ENCODE measurements at places on chromosomes 3 and 15.

GRCh38 chr3:88180398-88180999, 30.7 kb downstream of the C3orf38 start:
- no peak for DNase-seq

DNA sequence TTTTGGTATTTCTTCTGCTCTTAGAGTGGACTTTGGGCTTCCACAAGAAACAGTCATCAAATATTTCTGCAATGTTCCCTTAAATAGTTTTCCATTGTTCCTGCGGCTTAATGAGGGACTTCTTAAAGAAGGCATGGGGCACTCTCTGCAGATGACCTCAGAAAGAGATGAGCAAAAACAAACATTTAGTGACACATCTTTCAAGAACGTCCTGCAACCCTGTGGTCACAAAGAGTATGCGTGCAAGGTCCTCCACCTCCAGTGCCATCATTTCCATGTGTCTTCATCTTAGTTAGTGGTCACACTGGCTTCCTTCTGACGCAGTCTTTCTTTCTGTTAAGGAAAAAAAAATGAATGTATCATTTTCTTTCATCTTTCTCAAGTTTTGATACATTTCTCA, 56.2 kb downstream of the GREM1 start:
- DNase-seq: no peak

DNA sequence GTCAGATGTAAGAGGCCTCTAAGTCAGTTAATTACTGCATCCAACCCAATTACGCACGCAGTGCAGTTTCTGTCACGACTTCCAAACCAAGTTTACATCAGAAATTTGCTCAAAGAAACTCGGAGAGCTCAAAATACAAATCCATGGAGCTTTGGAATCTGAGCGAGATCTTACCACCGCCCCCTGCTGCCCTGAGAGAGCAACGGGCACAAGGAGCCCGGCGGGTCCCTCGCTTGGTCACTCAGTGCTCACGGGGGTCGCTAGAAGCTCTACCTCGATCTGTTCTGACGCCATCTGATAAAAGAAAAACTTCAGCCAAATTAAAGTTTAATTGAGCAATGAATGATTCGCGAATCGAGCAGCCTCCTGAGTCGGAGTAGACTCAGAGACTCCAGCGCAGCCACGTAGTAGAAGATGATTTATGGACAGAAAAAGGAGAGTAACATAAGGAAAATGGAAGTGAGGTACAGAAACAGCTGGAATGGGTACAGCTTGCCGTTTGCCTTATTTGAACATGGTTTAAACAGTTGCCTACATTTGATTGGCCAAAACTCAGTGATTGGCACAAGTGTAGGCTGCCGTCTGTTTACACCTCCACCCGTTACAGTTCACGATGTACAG, 232.7 kb upstream of the ATP10A start:
- no peak for DNase-seq

DNA sequence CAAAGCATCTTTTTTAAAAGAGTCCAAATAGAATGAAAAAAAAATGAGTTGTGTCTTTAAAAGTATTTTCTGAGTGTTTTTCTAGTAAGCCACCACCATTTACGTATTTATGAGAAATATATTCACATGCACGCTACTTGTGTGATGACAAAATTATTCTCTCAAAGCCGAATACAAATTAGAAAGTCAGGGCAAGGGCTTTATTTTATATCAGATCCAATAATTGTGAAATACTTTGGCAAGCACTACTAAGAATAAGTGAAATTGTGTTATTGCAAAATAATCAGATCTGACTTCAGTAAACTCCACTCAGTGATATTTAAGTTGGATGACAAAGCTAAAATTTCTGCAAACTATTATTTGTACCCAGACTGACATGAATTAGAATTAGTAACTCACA, 589.3 kb upstream of the KCNMB2 start:
- no peak for DNase-seq

- no peak for DNase-seq
Measured at GRCh38 chr15:86028961-86029360, 50.7 kb upstream of the AGBL1 start.

All from activated naive CD4-positive, alpha-beta T cell (primary cell).